ENCODE measurements at places on chromosomes 1 and 21. TPM values are rescaled to one million over a fixed set of nuclear protein-coding genes. Genes with fewer than 3 reads are reported as not detected.

- no peak overlapping the region for H3K27ac ChIP-seq
- no peaks in the 10 kb centered on the region for H3K27me3 ChIP-seq
- peaks cover 20% of the 10 kb centered on the region for H3K4me1 ChIP-seq
- H3K36me3 ChIP-seq: no peaks in the 10 kb centered on the region
These were observed 305.5 kb upstream of the PRMT6 start for GRCh38 chr1:106751002-106751401.

DNA sequence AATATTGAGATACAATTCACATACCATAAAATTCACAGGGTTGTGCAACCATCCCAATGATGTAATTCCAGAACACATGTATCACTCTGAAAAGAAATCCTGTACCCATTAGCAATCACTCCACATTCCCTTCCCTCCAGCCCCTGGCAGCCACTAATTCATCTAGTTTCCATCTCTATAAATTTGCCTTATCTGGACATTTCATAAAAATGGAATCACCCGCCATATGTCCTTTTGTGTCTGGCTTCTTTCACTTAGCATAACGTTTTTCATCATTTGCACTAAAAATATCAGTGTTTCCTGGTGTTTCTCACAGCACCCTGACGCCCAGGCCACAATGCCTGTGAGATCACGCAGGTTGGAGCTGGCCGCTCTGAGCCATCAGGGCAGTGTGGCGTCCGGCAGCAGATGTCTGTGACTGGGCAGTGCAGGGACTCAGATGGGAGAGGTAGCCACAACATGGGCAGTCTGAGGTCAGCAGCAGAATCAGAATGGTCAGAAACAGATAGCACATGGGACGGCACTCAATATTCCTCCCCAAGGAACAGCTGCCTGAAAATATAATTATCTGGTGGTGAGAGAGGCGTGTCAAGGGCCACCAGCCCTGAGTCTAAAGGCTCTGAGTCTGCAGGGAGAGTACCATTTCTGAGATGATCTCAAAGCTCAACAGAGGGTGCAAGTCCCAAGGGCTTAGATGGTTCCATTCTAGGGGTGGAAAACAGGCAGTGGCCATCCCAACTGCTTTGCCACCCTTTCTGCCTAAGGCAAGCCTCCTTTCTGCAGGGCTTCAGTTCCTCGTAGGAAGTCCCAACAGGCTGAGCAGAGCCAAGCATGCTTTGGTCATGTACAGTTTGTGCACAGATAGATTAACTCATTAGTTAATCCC lies 129.4 kb upstream of the EDN2 start:
- H3K27ac ChIP-seq: no peak overlapping the region
- DNase-seq: peak; percentile 73

GRCh38 chr21:38979271-38980121 lies 173.8 kb downstream of the ETS2 start:
- no peak overlapping the region for H3K4me3 ChIP-seq
- peaks cover 14% of the 10 kb centered on the region for H3K4me1 ChIP-seq
- no peaks in the 10 kb centered on the region for H3K36me3 ChIP-seq
- DNase-seq: peak; percentile 22
- H3K27ac ChIP-seq: peak overlapping the region; percentile 4

GRCh38 chr1:114524944-114525343 lies 13.9 kb upstream of the TRIM33 start:
- no peak overlapping the region for H3K4me3 ChIP-seq
- no peak overlapping the region for H3K27ac ChIP-seq
- DNase-seq: no peak
- no peaks in the 10 kb centered on the region for H3K36me3 ChIP-seq
- no peaks in the 10 kb centered on the region for H3K4me1 ChIP-seq

- no peak for DNase-seq
- peaks cover 5% of the 10 kb centered on the region for H3K4me1 ChIP-seq
- no peaks in the 10 kb centered on the region for H3K27me3 ChIP-seq
- no peaks in the 10 kb centered on the region for H3K36me3 ChIP-seq
These were observed 24.5 kb downstream of the ROR1 start for GRCh38 chr1:63798284-63798683.

DNA sequence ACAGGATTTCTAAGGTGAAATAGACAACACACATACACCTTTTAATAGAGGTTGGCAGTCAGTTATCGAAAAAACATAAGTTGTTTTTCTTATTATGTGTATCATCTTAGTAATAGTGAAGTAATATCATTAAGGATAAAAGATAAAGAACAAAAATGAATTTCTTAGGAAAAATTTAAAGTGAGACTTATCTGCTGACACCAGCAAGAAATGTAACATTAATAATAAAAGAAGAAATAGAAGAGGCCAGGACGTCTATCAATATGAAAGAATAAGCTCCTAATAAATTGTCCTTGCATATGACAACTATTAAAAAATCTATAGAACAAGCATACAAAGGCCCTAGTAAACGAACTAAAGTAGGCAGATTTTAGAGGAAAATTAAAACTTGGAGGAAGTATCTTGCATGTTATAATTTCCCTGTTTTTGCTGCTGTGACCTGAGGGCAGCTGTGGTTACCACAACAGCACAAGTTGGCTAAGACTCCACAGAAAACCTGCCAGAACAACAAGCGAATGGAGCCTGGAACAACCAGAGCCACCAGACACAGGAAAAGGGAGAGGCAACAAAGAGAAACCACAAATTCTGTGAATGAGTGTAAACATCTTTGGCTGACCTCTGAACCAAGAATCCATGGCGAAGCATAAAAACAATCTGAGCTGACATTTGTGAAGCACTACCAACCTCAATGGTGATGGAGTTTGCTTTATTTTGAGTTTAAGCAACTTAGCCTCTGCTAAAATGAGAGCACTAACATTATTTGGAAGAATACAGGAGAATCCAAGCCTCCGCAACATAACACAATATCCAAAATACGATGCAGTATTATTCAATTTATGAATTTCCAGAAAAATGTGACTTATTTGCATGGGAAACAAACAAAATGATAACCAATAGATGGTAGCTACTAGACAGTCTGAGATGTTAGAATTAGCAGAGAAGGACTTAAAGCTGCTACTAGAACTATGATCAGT lies 207.5 kb downstream of the KCNT2 start:
- peak overlapping the region; percentile 1 for H3K4me3 ChIP-seq
- H3K4me1 ChIP-seq: peaks cover 35% of the 10 kb centered on the region
- no peaks in the 10 kb centered on the region for H3K36me3 ChIP-seq
- peak; percentile 93 for DNase-seq
- peak overlapping the region; percentile 84 for H3K27ac ChIP-seq
- no peaks in the 10 kb centered on the region for H3K27me3 ChIP-seq

DNA sequence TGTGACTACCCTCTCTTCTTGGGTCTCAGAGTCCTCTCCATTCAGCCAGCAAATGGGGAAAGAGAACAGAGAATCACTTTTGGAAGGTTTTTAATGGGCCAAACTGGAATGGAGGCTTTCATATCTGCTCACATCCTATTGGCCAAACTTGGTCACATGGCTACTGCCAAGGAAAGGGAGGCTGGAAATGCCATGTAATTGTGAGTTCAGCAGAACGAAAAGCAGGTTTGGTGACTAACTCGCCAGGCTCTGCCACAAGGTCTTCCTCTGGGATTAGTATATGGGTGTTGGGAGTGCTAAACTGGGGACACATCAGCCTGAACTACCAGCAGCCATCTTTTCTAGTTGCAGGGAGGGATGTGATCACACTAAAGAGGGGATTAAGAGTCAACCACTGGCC lies 19.2 kb downstream of the RD3 start:
- H3K4me3 ChIP-seq: no peak overlapping the region
- H3K27me3 ChIP-seq: no peaks in the 10 kb centered on the region
- no peaks in the 10 kb centered on the region for H3K36me3 ChIP-seq

GRCh38 chr1:219173434-219173757 lies 282 bp upstream of the LYPLAL1 start:
- H3K27me3 ChIP-seq: no peaks in the 10 kb centered on the region
- H3K27ac ChIP-seq: peak overlapping the region; percentile 84
- peaks cover 37% of the 10 kb centered on the region for H3K4me1 ChIP-seq
- H3K36me3 ChIP-seq: peaks cover 12% of the 10 kb centered on the region
- DNase-seq: no peak

GRCh38 chr1:8651236-8651890 lies 166.1 kb downstream of the RERE start:
- H3K4me3 ChIP-seq: no peak overlapping the region
- H3K4me1 ChIP-seq: peaks cover 11% of the 10 kb centered on the region
- no peaks in the 10 kb centered on the region for H3K27me3 ChIP-seq
- H3K27ac ChIP-seq: no peak overlapping the region
- H3K36me3 ChIP-seq: peaks cover 29% of the 10 kb centered on the region
- DNase-seq: no peak

- no peak for DNase-seq
- peaks cover 25% of the 10 kb centered on the region for H3K27me3 ChIP-seq
- no peak overlapping the region for H3K27ac ChIP-seq
- no peaks in the 10 kb centered on the region for H3K4me1 ChIP-seq
- no peak overlapping the region for H3K4me3 ChIP-seq
These were observed 2.9 kb downstream of the C1QA start for GRCh38 chr1:22639286-22639685.

DNA sequence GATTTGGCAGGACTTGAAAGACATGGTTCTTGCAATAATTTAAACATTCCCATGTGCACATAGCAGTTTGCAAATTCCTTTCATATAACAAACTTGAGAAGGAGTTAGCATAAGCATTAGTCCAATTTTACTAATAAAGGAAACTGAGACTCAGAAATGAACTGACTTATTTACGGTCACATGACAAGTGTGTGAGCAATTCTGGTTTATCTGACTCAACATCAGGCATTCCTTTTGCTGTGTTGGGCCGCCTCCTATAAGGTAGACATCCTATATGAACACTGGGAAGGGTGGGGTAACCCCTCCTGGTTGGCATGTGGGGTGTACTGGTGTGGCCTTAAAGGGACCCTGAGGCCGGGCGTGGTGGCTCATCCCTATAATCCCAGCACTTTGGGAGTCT lies 8.5 kb upstream of the CPT2 start:
- no peak overlapping the region for H3K27ac ChIP-seq
- H3K27me3 ChIP-seq: no peaks in the 10 kb centered on the region
- peaks cover 7% of the 10 kb centered on the region for H3K4me1 ChIP-seq

The CR1L gene
- total RNA-seq: not detected

The NOS1AP gene
- total RNA-seq: 1.1 TPM

The C1orf116 gene
- 35.5 TPM for total RNA-seq

The ELOA gene
- 69.1 TPM for total RNA-seq

The CHI3L1 gene
- total RNA-seq: 0.75 TPM

The S100A6 gene
- total RNA-seq: 2,571 TPM

The MANEAL gene
- 11.6 TPM for total RNA-seq
